Regular cardiac myocyte (primary cell): ENCODE measurements at places on chromosomes 11 and 22. TPM values are rescaled to one million over a fixed set of nuclear protein-coding genes. Genes with fewer than 3 reads are reported as not detected.

Gene WT1
- 0.28 and 0.38 TPM in 2 replicates for total RNA-seq

Gene SMIM35
- total RNA-seq, result not detected in 2 replicates

Gene MS4A6E
- not detected in 2 replicates for total RNA-seq

Gene LRRC56
- total RNA-seq, result 0.38 and 0.56 TPM in 2 replicates

Gene GGT5
- total RNA-seq, result 7.1 and 9.9 TPM in 2 replicates

Gene CDHR5
- not detected in 2 replicates for total RNA-seq

Gene IFITM10
- 1.7 and 2.8 TPM in 2 replicates for total RNA-seq
